Bladder microvascular endothelial cell (primary cell): ENCODE measurements at places on chromosomes 4 and X. TPM values are rescaled to one million over a fixed set of nuclear protein-coding genes. Genes with fewer than 3 reads are reported as not detected.

The F8 gene
- total RNA-seq, result 2.4 and 3.1 TPM in 2 replicates

The OTC gene
- total RNA-seq, result 0.69 TPM in 1 of 2 replicates, not detected in the other

The FAM200B gene
- total RNA-seq, result 10.4 and 29.1 TPM in 2 replicates

The PNMA3 gene
- 0.06 TPM in 1 of 2 replicates, not detected in the other for total RNA-seq

The HPGD gene
- total RNA-seq, result not detected in 2 replicates

The EVC2 gene
- 2.3 and 10.7 TPM in 2 replicates for total RNA-seq

The RNF175 gene
- 0.06 TPM in 1 of 2 replicates, not detected in the other for total RNA-seq

The ZFP42 gene
- total RNA-seq, result 0.16 TPM in 1 of 2 replicates, not detected in the other

The MGAT4D gene
- not detected in 2 replicates for total RNA-seq

The VEGFD gene
- 0.16 and 0.44 TPM in 2 replicates for total RNA-seq

The PRRG3 gene
- total RNA-seq, result not detected in 2 replicates

The VCX3B gene
- total RNA-seq, result not detected in 2 replicates

The HTATSF1 gene
- total RNA-seq, result 22.0 and 26.7 TPM in 2 replicates

The AMTN gene
- total RNA-seq, result not detected in 2 replicates

The RTL3 gene
- total RNA-seq, result under 0.01 TPM in 1 of 2 replicates, not detected in the other
